ENCODE measurements at places on chromosomes 6 and 20.

DNA sequence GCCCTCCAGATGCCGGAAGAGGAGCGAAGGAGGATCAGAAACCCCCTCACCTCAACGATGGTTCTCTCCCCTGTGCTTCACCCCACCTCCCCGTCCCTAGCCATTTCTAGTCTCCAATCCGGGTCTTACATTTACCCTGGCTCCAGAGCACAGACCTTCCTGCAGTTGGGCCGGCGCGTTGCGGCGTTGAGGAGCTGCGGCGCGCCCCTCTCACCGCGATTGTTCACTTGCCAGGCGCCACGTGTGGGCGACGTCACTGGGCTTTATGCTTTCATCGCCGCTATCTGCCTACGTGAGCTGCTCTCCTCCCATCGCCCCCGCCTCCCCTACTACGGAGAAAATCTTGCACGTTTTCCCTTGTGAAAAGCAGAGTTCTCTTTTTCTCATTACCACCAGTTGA lies at the start of gene CRISP2:
Gene CRISP2, minus strand, starts transcription at position 198 of the 400 bp plus-strand sequence. CDS start 4,347 bp downstream, outside the sequence.
- DNase-seq = no peak

DNA sequence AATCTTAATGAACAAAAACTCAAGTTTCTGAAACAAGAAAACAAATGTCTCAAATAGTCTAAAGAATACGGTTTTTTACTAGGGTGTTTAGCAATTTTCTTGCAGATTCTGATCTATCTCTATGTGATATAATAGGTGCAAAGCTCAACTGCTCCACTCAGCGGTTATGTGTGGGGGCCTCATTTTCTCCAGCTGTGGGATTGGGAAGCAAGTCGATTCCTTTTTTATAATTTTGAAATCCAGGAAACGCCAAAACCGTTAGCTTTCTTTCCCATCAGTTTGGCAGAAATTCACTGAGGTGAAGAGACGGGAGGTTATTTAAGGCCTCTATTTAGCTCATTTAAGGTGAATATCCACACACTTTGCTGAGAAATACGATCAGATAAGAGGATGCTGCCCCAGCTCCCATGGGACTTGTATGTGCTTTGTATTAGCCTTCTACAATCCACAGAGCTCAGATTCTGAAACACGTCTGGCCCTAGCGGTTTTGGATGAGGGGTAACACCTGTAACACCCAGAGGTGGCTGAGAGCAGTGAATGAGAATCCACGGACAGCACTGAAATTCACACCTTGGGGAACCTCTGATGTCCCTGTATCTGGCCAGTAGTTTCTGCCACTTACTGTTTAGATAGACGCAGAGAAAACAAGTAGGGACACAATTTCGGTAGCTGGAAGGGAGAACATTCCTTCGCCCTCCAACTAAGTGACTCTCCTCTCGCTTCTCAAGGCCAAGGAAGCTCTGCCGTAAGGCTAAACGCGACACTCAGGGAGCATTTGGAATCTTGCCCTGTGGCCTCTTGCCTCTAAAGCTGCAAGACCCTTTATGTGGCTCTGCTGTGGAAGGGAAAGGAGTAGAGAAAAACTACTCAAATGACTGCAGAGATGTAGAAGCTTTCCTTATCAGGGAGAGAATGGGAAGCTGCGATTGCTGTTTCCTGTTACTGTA lies 6.5 kb upstream of the BCAS4 start:
- peak; percentile 18 for DNase-seq

DNA sequence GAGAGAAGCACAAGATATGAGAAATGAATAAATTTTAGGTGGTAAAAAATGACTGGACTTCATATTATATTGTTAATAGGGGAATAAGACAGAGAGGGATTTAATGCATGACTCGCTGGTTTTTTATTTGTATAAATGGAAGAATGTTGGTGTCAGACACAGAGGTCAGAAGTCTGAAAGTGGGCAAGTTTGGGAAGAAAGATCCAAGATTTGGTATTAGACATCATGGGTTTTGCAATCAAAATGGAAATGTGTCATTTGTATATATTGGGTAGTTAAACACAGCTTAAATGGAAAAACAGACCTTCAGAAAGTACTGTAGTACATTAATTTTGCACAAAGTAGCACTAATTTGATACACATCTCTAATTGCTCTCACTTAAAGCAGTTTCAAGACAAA lies 96.2 kb downstream of the EYA4 start:
- DNase-seq = no peak

- DNase-seq = no peak
Measured at GRCh38 chr20:23140991-23141390, 54.9 kb upstream of the CD93 start.

GRCh38 chr6:90249458-90249857 lies 47.2 kb downstream of the BACH2 start:
- no peak for DNase-seq

DNA sequence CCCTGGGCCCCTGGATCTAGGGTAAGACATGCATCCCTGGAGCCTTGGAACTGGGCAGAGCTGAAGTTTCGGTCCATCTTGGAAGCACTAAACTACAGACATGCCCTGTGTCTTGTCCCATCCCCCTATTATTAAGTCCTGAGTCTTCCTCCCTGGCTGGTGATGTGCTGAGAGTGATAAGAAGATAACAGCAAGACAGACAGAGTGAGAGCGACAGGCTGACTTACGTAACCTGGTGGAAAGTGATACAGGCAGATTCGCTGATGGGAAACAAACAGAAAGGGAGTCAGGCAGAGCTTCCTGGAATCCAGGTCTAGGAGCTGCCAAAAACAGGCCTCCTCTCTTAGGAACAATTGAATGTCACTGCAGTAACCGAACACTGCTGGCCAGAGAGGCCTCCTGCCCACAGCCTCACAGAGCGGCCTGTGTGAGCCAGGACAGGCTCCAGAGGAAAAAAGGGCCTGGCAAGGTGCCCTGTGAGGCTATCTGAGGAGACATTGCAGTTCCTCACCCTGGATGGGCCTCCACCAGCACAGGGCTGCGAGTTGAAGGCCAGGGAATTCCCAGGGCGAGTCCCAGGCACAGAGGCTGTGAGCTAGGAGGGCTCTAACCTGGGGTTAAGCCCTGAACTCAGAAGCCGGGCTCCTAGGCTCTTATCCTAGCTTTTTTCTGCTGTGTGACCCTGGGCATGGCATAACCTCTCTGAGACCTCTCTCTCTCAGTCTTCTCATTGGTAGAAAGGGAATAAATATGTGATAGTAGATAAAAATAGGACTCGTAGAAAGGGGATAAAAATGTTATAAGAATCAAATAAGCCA lies 34.2 kb upstream of the B4GALT5 start:
- no peak for DNase-seq

GRCh38 chr6:14072084-14072483 lies 45.5 kb upstream of the CD83 start:
- no peak for DNase-seq

DNA sequence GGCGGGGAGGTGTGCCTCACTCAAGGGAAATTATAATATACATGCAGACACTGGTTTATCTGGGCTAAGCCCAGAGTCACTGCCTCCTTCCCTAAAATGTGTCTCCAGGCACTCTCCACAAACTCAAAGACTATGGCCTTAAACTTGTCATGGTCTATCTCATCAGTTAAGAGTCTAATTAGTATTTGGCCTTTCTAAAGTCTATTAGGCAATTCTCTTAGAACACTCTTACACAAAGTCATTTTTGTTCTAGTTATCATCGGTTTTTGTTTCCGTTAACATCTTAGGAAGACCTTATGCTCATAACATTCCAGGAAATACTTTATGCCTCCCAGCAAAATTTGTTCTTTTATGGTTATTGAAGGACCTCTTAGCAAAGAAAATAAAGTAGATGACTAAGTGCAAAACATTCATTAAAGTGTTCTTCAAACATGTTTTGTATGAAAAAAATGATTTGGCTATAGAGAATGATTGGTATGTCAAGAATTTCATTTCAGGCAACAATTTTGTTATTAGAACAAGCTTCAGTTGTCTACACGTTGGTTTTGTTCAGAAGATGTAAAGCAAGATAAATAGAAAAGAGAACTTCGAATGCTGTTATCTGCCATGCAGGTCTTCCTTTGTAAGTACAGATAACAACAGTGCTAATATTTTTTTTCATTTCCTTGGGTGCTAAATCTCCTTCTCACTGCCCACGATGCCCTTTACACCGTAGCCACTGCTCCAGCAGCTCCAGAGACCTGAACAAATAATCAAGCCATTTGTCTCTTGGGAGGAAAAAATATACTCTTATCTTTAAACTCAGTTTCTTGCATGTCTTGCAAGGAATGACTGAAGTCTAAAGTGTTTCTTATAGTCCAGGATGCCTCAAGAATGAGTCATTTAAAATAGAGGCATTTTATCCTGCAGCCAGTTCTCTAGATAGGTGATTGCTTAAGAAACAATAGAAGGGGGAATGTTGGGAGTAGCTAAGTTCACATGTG lies 170.4 kb downstream of the HTR1B start:
- no peak for DNase-seq

DNA sequence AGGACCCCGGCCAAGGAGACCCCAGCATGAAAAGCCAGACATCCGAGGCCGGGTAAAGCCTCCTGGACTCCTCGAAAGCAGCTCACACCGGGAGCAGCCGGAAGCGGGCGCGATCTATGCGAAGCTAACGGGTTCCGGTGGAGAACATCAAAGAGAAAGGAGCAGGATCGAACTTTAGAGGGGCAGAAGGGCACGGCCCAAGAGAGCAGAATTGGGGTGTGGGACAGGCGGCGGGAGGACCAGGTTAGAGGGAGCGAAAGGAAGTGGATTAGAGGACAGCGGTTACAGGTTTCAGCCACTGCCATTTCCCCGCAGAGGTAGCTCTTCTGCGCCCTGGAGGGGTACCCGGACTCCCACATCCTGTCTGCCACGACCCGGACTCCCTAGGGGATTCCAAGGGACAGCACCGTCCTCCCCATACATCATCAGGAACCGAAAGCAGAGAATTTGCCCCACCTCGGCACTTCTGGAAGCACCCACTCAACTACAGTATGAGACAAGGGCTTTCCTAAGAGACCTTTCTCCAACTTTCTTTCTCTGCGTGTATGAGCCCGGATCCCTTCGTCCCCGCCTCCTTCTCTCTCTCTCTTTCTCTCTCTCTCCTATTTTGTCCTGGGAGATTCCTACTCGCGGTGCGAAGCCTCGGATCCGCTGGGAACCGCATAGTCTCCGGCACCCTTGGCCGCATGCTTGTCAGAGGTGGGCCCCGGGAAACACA lies 507 bp upstream of the VGLL2 start:
- no peak for DNase-seq
